ENCODE measurements at places on chromosomes 7 and 10.

GRCh38 chr10:50544857-50545429, 78.8 kb downstream of the SGMS1 start:
- no peak for DNase-seq

- no peak for DNase-seq
Observed at GRCh38 chr7:157495594-157495993, 158.8 kb downstream of the DNAJB6 start.

- DNase-seq, result no peak
Observed at GRCh38 chr10:58488921-58489320, 23.8 kb upstream of the BICC1 start.

- no peak for DNase-seq
Observed at GRCh38 chr7:39336442-39336841, 229.8 kb upstream of the YAE1 start.

DNA sequence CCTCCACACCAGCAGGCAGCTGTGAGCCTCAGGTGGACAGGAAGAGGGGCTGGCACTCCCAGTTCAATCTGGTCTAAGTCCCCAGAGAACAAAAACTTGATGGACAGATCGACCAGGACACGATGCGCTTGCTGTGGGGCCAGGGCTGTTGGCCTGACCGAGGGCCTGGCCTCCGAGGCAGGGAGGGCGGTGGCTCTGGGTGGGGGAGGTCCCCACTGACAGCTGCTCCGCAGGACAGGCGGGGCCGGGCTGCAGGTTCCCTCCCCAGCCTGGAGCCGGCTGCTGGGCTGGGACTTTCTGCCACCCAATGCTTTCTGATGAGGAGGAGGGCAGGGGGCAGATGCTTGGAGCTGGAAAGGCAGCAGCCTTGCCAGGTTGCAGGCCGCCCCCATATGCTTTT, 37.4 kb upstream of the ADGRA1 start:
- no peak for DNase-seq

All from urothelium cell line (cell line).